Thyroid gland (tissue), 4 donors: ENCODE measurements at places on chromosomes 1 and 21.

DNA sequence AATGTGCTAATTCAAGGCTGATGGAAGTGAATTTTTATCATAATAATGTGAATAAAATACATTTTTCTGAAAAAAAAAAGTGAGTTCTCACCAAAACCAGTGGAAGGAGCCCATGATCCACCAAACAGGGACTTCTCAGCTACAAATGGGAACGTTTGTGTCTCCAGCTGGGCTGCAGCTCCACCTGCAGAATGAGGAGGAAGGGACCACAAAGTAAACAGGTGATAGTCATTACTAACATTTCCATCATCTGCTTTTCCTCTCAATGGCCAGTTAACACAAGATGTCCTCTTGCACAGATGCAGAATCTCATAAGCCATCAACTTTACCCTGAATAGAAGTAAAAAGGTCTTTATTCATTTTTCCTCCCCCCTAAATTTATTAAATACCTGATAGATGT is 246.2 kb downstream of the MRPL39 start:
- no peak for DNase-seq

DNA sequence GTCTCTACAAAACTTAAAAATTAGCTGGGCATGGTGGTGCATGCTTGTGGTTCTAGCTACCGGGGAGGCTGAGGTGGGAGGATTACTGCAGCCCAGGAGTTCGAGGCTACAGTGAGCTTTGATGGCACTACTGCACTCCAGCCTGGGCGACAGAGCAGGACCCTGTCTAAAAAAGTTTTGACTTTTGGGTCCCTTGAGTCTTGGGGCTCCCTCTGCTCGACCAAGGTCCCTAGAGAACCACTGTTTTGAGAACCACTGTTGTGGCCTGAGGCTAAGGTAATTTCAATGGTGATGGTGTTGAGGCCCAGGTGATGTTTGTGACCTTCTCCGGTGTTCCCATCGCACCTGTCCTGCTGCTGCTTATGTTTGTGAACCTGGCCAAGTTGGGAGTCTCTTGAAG is 3.1 kb upstream of the CAMTA1 start:
- DNase-seq: no peak

- no peak for DNase-seq
Observed at GRCh38 chr21:38491536-38491935, 6.7 kb downstream of the ERG start.

DNA sequence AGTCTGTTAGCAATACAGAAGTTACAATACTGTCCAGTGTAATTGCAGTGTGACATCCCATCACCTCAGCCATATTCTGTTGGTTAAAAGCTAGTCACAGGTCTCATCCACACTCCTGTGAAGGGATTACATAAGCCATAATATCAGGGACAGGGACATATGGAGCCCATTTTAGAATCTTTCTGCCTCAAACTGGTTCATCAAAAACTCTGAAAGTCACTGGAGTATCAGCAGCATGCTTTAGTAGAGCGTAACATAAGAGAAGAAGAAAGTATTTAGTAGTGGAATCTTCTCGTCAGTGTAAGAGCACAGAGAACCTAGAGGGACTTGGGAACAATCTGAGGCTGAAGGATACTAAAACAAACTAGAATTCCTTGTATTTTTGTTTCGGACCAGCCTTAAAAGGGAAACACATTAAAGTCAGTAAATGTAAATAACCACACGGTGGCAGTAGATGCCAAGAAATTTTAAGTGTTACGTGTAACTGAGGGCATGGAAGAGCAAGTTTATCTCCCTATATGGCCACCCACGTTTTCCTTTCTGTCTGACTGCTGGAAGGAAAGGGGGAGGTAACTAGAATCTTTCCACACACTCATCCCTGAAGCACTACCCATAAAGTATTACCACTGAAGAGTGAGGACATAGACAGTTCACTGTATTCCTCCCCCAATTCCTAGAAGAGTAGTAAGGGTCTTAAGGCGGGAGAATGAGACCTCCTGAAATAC is 41.6 kb upstream of the AGL start:
- DNase-seq: peak; percentile 5

DNA sequence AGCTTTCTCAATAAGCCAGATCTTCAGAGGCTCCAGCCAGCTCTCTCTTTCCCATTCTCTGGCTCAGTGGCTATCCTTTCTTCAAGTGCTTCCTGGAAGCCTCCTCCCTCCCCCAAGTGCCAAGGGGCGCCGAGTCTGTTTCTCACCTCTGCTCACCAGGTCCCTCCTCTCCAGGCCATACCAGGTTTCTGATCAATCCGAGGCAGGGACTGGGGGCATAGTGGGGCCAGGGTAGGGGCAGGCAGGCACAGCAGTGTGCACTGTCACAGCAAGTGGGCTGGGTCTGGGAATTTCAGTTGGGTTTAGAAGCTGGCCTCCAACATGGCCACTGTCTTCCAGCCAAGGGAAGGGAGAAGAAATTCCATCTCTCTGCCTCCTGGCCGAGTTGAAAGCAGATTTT is 56.5 kb downstream of the NAV1 start:
- no peak for DNase-seq
